ENCODE measurements at places on chromosomes 12 and 14. TPM values are rescaled to one million over a fixed set of nuclear protein-coding genes. Genes with fewer than 3 reads are reported as not detected.

The PIK3C2G gene
- total RNA-seq: 0.40 TPM

The SLC2A14 gene
- total RNA-seq: not detected

The NTF3 gene
- not detected for total RNA-seq

The DIABLO gene
- total RNA-seq: 41.5 TPM

The CKB gene
- total RNA-seq: 20.7 TPM

The DNAJC22 gene
- not detected for total RNA-seq

The RASSF9 gene
- total RNA-seq: 0.49 TPM

The FOXG1 gene
- total RNA-seq: not detected

The LRP1-AS gene
- not detected for total RNA-seq

The LRRC10 gene
- not detected for total RNA-seq

The KCNMB4 gene
- 0.71 TPM for total RNA-seq

The UNC79 gene
- total RNA-seq: 0.73 TPM

The PIWIL1 gene
- not detected for total RNA-seq

The DPPA3 gene
- total RNA-seq: not detected

The FOXM1 gene
- total RNA-seq: 1.1 TPM

The CRIP1 gene
- 6.9 TPM for total RNA-seq

The DEGS2 gene
- 0.75 TPM for total RNA-seq

The CLEC1A gene
- 1.1 TPM for total RNA-seq

The P2RX7 gene
- 0.35 TPM for total RNA-seq

The KIF5A gene
- total RNA-seq: 0.36 TPM

The KRT6C gene
- total RNA-seq: not detected

The ZNF641 gene
- total RNA-seq: 43.1 TPM

The SAMD15 gene
- total RNA-seq: 0.11 TPM

The CCDC175 gene
- total RNA-seq: not detected

The FGF6 gene
- 2.2 TPM for total RNA-seq

The WNT1 gene
- total RNA-seq: not detected

The HCAR1 gene
- total RNA-seq: not detected

The TOMM20L gene
- total RNA-seq: not detected

The STON2 gene
- total RNA-seq: 178 TPM

The SYNE3 gene
- 7.1 TPM for total RNA-seq

The RBP5 gene
- total RNA-seq: not detected
